Left ventricle myocardium inferior (tissue), 1 donor: ENCODE measurements at places on chromosomes 4 and X. TPM values are rescaled to one million over a fixed set of nuclear protein-coding genes. Genes with fewer than 3 reads are reported as not detected.

- H3K36me3 ChIP-seq: no peaks in the 10 kb centered on the region
- peak overlapping the region; percentile 97 for H3K27ac ChIP-seq
- DNase-seq: no peak
- H3K4me3 ChIP-seq: no peak overlapping the region
- H3K4me1 ChIP-seq: peaks cover 97% of the 10 kb centered on the region
- no peaks in the 10 kb centered on the region for H3K27me3 ChIP-seq
Measured at GRCh38 chr4:147740176-147740575, 8.3 kb downstream of the ARHGAP10 start.

DNA sequence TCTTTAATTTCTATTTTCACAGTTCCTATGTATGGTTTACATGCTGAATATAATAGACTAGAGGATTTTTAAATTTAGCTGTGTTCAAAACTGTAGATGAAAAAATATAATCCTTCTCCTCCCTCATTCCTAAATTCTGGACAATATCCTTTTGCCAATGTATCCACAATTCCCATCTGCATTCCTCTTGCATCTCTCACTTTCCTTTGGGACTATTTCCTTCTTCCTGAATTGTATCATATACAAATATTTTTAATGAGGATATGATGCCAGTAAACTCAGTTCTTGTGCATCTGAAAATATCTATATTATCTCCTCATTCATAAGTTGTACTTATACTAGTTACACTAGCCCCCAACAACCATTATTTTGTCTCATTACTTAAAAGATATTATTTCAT lies 46.7 kb downstream of the DDX60L start:
- H3K27ac ChIP-seq: no peak overlapping the region
- H3K4me1 ChIP-seq: no peaks in the 10 kb centered on the region
- DNase-seq: no peak
- no peak overlapping the region for H3K4me3 ChIP-seq
- H3K36me3 ChIP-seq: peaks cover 60% of the 10 kb centered on the region

DNA sequence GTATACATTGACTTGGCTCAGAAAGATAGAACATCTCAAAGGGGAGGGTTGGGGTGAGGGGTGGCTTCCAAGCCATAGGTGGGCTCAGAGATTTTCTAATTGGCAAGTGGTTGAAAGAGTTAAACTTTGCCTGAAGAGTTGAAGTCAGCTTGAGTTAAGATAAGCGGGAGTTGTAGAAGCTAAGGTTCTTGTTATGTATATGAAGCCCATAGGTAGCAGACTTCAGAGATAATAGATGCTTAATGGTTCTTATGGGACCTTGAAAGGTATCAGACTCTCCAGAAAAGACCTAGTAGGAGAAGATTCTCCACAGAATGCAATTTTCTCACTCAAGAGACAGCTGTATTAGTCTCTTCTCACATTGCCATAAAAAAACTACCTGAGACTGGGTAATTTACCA lies 599.1 kb upstream of the CPEB2 start:
- H3K36me3 ChIP-seq: no peaks in the 10 kb centered on the region
- no peak overlapping the region for H3K27ac ChIP-seq
- no peaks in the 10 kb centered on the region for H3K27me3 ChIP-seq
- no peak for DNase-seq
- no peak overlapping the region for H3K4me3 ChIP-seq
- no peaks in the 10 kb centered on the region for H3K4me1 ChIP-seq

- peak overlapping the region; percentile 40 for H3K27ac ChIP-seq
- H3K36me3 ChIP-seq: peaks cover 53% of the 10 kb centered on the region
- H3K4me1 ChIP-seq: peaks cover 12% of the 10 kb centered on the region
Measured at GRCh38 chrX:115639334-115639880, 78.4 kb downstream of the PLS3 start.

GRCh38 chr4:114205261-114205660 lies 225.8 kb upstream of the ARSJ start:
- no peaks in the 10 kb centered on the region for H3K27me3 ChIP-seq
- no peak for DNase-seq
- no peaks in the 10 kb centered on the region for H3K4me1 ChIP-seq
- no peak overlapping the region for H3K27ac ChIP-seq
- H3K4me3 ChIP-seq: no peak overlapping the region
- no peaks in the 10 kb centered on the region for H3K36me3 ChIP-seq

- H3K4me1 ChIP-seq: no peaks in the 10 kb centered on the region
- no peaks in the 10 kb centered on the region for H3K36me3 ChIP-seq
- no peak for DNase-seq
- no peak overlapping the region for H3K27ac ChIP-seq
Measured at GRCh38 chr4:23741681-23742191, 148.1 kb downstream of the PPARGC1A start.

DNA sequence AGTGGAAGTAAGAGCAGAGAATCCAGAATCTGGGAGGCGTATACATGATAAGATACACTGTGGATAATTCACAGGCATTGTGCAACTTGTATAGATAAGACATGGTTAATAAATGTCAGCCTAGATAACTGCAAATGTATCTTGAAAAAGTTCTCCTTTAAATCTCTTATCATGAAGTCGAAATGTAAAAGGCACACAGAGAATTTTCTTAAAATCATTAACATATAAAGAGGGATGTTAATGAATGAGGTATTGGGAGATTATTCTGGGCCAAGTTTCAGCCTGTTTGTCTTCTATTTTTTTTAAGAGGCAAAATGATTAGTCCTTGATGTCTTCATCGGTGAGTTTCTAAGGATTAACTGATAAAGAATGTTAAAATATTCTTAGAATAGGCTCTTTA lies 835 bp downstream of the TDO2 start:
- peaks cover 11% of the 10 kb centered on the region for H3K4me1 ChIP-seq
- H3K36me3 ChIP-seq: no peaks in the 10 kb centered on the region
- H3K4me3 ChIP-seq: no peak overlapping the region
- DNase-seq: no peak
- no peaks in the 10 kb centered on the region for H3K27me3 ChIP-seq
- no peak overlapping the region for H3K27ac ChIP-seq

GRCh38 chrX:2383144-2383543 lies 117.6 kb downstream of the DHRSX start:
- H3K36me3 ChIP-seq: peaks cover 6% of the 10 kb centered on the region
- no peak overlapping the region for H3K27ac ChIP-seq
- peaks cover 17% of the 10 kb centered on the region for H3K4me1 ChIP-seq
- H3K27me3 ChIP-seq: no peaks in the 10 kb centered on the region
- no peak for DNase-seq

DNA sequence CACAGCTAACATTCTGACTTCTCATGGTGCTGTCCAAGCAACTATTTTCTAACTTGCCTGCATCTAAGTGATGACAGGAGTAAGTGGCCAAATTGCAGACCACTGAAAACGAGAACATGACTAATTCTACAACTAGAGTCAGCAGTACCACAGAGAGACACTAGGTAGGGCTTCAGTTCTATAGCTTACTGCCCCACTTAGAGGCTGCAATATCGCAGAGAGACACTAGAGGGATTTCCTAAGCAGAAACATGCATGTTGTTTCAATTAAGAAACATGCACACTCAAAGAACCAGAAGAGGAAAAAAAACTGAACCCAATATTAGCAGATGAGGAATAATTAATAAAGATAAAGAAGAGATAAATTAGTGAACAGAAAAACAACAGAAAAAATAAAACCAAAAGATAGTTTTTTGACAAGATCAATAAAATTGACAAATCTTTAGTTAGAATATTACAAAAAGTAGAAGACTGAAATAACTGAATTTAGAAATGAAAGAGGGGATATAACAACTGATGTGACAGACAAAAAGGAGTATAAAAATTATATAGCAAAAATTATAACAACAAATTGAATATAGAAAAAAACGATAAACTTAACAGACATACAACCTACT lies 100.8 kb downstream of the SPIN4 start:
- H3K36me3 ChIP-seq: no peaks in the 10 kb centered on the region
- no peak for DNase-seq
- H3K4me3 ChIP-seq: no peak overlapping the region
- no peaks in the 10 kb centered on the region for H3K27me3 ChIP-seq
- no peak overlapping the region for H3K27ac ChIP-seq

GRCh38 chr4:138460477-138461414 lies 218.6 kb upstream of the SLC7A11 start:
- no peak overlapping the region for H3K4me3 ChIP-seq
- no peaks in the 10 kb centered on the region for H3K4me1 ChIP-seq
- no peaks in the 10 kb centered on the region for H3K27me3 ChIP-seq

GRCh38 chr4:77413766-77414165 lies 191.9 kb upstream of the CXCL13 start:
- no peaks in the 10 kb centered on the region for H3K36me3 ChIP-seq
- no peak for DNase-seq
- H3K4me1 ChIP-seq: no peaks in the 10 kb centered on the region
- H3K27ac ChIP-seq: no peak overlapping the region

- no peak for DNase-seq
- no peak overlapping the region for H3K27ac ChIP-seq
- H3K36me3 ChIP-seq: no peaks in the 10 kb centered on the region
- H3K27me3 ChIP-seq: no peaks in the 10 kb centered on the region
Measured at GRCh38 chr4:32417113-32417704, 1697.0 kb downstream of the PCDH7 start.

GRCh38 chr4:99807666-99808065 lies 9.0 kb upstream of the DAPP1 start:
- peaks cover 27% of the 10 kb centered on the region for H3K4me1 ChIP-seq
- H3K27me3 ChIP-seq: no peaks in the 10 kb centered on the region
- no peak overlapping the region for H3K4me3 ChIP-seq

DNA sequence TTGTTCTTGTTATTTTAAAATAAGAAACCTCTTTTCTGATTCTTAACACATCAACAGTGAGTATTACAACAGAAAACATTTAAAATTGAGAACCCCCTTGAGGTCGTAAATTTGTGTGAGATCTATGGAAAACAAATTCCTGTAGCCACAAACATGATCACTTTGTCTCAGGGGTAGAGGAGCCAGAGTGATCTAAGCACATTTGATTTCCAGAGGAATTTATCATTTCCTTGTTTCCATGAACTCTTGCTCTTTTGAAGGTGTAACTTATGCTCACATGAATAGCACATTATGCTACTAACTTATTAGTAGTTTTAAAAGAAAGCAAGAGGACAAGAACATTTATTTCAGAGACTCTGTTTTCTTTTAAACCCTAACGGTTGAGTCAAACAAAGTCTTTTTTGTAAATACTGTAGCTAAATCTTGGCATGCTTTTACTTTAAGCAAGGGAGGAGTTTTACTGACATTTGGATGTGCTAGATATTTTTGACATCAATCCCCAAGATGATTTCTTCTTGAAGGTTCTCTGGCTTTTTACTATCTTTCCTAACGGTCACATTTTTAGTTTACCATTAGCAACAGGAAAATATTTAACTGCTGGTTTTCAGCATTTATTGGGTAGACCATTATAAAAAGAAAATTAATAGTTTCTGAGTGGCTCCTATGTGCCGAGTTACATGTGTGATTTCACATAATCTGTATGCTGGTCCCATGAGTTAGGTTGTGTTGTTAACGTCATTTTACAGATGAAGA lies 27.9 kb upstream of the ZCCHC12 start:
- no peaks in the 10 kb centered on the region for H3K27me3 ChIP-seq
- no peaks in the 10 kb centered on the region for H3K4me1 ChIP-seq
- peak overlapping the region; percentile 16 for H3K27ac ChIP-seq
- no peak for DNase-seq
- peaks cover 9% of the 10 kb centered on the region for H3K36me3 ChIP-seq

GRCh38 chr4:26015906-26016305 lies 101.9 kb downstream of the SMIM20 start:
- no peaks in the 10 kb centered on the region for H3K27me3 ChIP-seq
- no peak overlapping the region for H3K27ac ChIP-seq
- H3K4me3 ChIP-seq: no peak overlapping the region
- H3K4me1 ChIP-seq: peaks cover 29% of the 10 kb centered on the region

DNA sequence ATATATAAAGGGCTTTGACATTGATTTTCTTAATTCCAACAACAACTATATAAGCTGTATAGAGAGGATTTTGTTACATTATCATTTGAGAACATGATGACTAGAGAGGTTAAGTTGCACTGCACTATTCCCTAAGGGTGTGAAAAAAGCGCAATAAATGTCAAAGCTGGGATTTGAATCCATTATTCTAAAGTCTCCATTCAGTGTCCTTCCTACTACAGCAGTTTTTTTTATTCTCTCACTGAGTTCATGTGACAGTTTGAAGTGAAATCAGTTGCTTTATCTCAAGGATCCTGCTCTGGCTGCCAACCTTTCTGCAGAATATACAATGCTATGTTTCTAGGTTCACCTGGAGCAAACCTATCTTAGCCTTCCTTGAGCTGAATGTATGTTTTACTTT lies 177.5 kb downstream of the ANKRD50 start:
- no peaks in the 10 kb centered on the region for H3K27me3 ChIP-seq
- H3K27ac ChIP-seq: no peak overlapping the region
- H3K36me3 ChIP-seq: no peaks in the 10 kb centered on the region
- H3K4me1 ChIP-seq: no peaks in the 10 kb centered on the region
- DNase-seq: no peak

DNA sequence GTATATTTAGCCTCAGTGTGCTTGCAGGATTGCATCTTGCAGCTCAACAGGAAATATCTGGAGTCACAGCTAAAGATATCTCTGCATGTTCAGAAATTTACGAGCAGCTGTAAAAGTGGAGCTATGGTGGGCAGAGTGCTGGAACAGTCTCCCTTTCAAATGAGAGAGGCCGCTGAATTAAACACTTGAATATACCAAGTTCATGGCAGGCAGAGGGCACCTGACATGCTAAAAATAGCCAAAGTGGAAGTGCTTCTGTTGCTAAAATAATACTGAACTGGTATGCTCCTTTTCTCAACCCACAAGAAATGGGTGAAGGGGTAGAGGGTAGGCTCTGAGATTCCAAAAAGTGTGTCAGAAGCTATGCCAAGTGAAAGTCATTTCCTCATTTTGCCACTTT lies 98.1 kb downstream of the MGST2 start:
- no peaks in the 10 kb centered on the region for H3K27me3 ChIP-seq
- H3K4me3 ChIP-seq: peak overlapping the region; percentile 55
- H3K4me1 ChIP-seq: peaks cover 58% of the 10 kb centered on the region
- DNase-seq: no peak
- H3K36me3 ChIP-seq: no peaks in the 10 kb centered on the region

- H3K27me3 ChIP-seq: no peaks in the 10 kb centered on the region
- no peak overlapping the region for H3K27ac ChIP-seq
- no peaks in the 10 kb centered on the region for H3K36me3 ChIP-seq
- no peak for DNase-seq
- H3K4me3 ChIP-seq: no peak overlapping the region
Measured at GRCh38 chr4:104870495-104871233, 276.0 kb upstream of the TET2 start.

GRCh38 chrX:144768540-144768939 lies 478.8 kb upstream of the SPANXN1 start:
- no peak for DNase-seq
- H3K4me3 ChIP-seq: no peak overlapping the region
- H3K4me1 ChIP-seq: no peaks in the 10 kb centered on the region
- no peak overlapping the region for H3K27ac ChIP-seq
- H3K27me3 ChIP-seq: no peaks in the 10 kb centered on the region

The TRO gene
- total RNA-seq: 1.9 TPM

The TRIM61 gene
- total RNA-seq: 2.3 TPM

The HSFX1 gene
- 3.0 TPM for total RNA-seq

The GPRASP3 gene
- total RNA-seq: 4.8 TPM

The FOXR2 gene
- not detected for total RNA-seq

The SMARCA5 gene
- 36.0 TPM for total RNA-seq

The PWWP3B gene
- 15.5 TPM for total RNA-seq

The ATP7A gene
- 4.5 TPM for total RNA-seq

The BEND2 gene
- not detected for total RNA-seq
